ENCODE measurements at places on chromosomes 5 and 9.

DNA sequence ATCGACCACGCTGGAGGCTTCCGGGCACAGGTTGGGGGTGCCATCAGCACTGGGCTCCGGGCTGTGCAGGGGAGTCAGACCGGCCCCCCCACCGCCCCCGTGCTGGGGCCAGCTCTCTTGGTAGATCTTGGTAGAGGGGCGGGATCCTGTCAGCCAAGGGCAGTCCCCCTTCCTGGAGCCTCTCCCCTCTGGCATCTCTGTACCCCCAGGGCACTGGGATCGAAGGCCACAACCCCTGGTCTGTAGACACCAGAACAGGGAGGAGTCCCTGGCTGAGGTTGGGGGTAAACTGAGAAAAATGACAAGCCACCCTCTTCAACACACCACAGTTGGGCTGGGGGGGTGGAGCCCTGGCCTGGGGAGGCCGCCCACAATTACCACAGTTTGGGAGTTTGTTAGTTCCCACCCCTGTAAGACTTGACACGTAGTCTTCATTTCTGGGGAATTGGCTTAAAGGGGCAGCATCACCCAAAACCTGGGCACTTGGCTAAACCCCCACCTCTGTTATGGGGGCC is 882 bp downstream of the CERCAM start:
- no peak for DNase-seq

DNA sequence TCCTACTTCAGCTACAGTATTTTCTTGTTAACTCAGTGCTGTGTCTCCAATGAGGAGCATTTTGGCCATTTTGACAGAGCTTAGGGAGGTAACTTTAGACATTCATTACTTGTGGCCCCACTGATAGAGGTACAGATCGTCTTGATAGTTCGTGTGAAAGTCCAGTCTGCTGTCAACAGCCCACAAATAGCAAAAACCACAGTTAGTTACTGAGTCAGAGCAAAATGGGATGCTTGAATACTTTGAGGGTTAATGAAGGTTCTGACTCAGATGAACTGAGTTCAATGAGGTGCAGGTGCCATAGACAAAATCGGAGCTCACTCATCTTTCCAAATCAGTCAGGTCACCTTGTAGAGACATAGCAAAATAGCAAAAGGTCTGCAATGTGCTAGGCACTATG is 163.1 kb upstream of the TLE4 start:
- DNase-seq: no peak

DNA sequence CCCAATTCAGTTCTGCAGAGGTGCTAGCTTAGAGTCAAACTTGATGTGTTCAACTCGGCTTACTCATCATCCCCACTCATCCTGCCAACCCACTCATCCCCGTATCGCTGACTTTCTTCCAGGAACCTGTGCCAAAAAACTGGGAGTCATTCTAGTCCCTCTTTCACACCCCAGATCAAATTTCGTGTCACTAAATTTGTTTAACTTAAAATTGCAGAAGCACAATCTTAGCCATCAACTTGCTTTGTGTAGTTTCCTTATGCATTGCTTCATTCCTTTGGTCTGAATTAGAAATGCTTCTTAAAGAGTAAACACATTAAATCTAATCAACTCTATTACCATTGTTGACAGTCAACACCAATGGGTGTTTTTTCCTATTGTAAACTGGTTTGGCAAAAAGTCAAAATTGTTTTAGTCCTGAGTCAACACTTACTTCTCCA is 162.4 kb downstream of the TTC39B start:
- no peak for DNase-seq

- DNase-seq: no peak
Measured at GRCh38 chr9:14006386-14007187, 307.4 kb downstream of the NFIB start.

DNA sequence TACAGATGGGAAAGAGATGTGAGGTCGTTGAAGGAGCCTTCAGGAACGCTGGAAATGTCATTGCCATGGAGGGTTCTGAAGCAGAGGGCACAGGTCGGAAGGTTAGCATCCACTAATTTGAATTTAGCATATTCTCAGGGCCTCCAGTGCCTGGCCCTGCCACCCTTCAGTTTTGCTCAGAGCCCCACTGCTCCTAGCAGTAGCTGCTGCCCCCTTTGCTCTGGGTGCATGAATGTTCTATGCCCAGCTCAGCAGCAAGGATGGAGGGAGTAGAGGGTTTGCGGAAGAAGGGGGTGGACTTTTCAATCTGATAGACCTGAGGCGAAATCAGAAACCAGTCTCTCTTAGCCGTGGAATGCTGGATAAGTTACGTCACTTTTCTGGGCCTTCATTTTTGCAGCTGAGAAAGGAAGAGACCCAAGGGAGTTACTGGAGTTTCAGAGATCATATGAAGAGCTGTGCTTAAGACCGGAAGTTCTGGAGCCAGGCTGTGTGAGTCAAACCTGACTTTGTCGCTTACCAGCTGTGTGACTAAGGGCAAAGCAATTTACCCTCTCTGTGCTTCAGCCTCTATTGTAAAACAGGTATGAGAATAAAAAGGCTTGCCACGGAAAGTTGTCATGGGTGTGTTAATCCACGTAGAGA is 133.2 kb upstream of the PANK3 start:
- peak; percentile 85 for DNase-seq

- DNase-seq: no peak
Measured at GRCh38 chr5:59209758-59210359, 627.0 kb downstream of the RAB3C start.

GRCh38 chr9:8751406-8751930 is 951.9 kb upstream of the DMAC1 start:
- DNase-seq: no peak

- DNase-seq: no peak
Measured at GRCh38 chr9:114682846-114683245, 854 bp upstream of the TEX48 start.

DNA sequence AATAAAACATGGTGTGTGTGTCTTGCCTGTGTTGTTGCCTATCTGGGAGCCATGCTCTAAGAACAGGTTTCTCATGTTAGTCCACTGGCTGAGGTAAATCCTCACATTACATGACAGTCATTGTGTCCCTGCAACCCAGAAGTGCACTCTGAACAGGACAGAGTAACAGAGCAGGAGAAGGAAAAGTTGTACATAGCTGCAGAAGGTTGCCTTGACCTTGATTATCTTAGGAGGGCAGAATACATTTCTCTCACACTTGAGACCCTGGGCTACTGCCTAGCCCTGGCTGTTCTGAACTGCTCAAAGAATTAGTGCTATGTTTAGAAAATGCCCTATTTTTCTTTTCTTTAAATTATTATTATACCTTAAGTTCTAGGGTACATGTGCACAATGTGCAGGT is 16.9 kb downstream of the ZNF189 start:
- DNase-seq: no peak

GRCh38 chr5:23257656-23258055 is 249.8 kb upstream of the PRDM9 start:
- DNase-seq: peak; percentile 4

DNA sequence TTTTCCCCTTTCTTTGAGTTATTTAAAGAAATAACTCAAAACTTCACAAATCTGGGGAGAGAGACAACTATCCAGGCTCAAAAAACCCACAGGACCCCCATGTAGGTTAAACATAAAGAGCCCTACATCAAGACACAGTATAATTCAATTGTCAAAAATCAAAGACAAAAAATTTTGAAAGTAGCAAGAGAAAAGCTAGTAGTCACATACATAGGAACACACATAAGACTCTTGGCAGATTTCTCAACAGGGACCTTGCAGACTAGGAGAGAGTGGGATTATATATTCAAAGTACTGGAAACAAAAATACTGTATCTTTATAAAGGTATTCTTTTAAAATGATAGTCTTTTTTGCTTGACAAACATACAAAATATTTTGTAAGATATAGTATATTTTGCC is 296.9 kb downstream of the OSTF1 start:
- no peak for DNase-seq

Data from H54 (cell line).